Kidney (tissue), 22 donors: ENCODE measurements at places on chromosomes 12 and 14. TPM values are rescaled to one million over a fixed set of nuclear protein-coding genes. Genes with fewer than 3 reads are reported as not detected.

GRCh38 chr14:100747021-100747586 lies 20.4 kb downstream of the DLK1 start:
- peak; percentile 48 for DNase-seq

- peak; percentile 65 for DNase-seq
Observed at GRCh38 chr14:68255693-68256178, 436.2 kb downstream of the RAD51B start.

Gene NTF3
- 3.5 TPM for total RNA-seq

- peak; percentile 96 for DNase-seq
Observed at GRCh38 chr12:13135371-13136178, 32.1 kb upstream of the GSG1 start.

- DNase-seq: no peak
Observed at GRCh38 chr12:27618836-27619235, 77.4 kb upstream of the REP15 start.

- no peak for DNase-seq
Observed at GRCh38 chr12:52618866-52619265, 507 bp upstream of the KRT73 start.

Gene PLEKHG7
- 1.5 TPM for total RNA-seq

Gene KRT75
- total RNA-seq: not detected

Gene INHBC
- not detected for total RNA-seq

Gene KRT77
- total RNA-seq: not detected

Gene IGF1
- 7.2 TPM for total RNA-seq

GRCh38 chr12:132375747-132376463 lies 46.5 kb upstream of the GALNT9 start:
- no peak for DNase-seq

GRCh38 chr12:27105746-27106536 lies 23.6 kb upstream of the C12orf71 start:
- DNase-seq: no peak

- no peak for DNase-seq
Observed at GRCh38 chr12:56728139-56728861, 3.2 kb upstream of the NACA start.

DNA sequence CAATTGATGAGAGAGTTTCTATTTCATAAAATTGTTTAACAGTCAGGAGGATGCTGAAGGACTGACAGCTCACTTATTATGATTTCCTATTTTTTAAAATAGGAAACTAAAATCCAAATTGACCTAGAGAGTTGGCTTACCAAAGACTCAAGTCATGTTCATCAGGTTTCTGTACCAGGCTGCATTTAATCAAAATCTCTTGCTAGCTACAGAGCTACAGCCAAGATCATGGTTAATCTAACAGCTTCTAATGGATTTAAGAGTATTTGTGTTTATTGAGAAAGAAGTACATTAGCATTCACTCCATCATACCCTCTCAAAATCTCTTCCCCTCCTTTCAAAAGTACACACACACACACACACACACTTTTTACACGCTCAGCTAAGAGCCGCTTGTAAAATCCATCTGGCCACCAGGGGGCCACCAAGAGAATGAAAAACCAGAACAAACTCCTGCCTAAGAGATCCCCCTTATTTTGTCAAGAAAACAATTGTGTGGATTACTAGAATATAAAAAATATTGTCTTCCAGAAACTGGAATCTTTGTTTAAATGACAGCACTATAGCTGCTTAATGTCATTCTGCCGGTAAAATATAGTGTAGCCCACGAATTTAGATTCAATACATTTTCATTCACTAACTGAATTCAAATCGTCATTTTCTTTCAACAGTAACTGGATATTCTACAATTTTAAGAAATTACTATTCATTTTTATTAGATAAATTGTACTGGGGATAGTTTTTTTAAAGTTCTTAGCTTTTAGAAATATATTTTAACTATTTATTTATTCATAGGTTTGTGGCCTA lies 334.0 kb downstream of the BTG1 start:
- peak; percentile 77 for DNase-seq

Gene PARPBP
- total RNA-seq: 2.8 TPM

GRCh38 chr14:63182968-63183367 lies 21.3 kb upstream of the RHOJ start:
- DNase-seq: no peak

DNA sequence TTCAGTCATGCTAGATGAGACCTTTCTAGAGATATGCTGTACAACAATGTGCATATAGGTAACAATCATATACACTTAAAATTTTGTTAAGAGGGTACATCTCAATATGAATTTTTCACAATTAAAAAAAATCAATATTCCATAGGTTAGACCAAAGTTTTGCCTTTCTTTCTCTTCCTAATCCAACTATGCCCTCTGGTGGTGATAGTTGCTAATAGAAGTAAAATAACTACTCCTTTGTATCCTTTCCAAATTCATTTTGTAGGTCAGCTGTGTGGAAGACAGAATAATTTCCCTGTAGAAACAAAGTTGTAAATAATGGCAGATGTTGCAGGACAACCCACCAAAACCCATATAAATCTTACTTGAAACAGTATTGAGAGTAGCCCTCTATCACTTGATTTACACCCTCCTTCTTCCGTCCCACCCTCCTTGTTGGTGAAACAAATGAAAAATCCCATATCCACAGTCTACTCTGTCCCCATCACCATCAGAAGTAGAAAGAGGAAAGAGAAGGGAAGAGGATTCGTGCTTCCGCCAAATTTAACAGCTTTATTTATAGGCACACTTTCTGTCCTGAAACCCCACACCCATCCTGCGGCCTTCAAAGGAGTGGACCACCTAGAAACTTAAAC lies 34.2 kb upstream of the KICS2 start:
- peak; percentile 74 for DNase-seq

DNA sequence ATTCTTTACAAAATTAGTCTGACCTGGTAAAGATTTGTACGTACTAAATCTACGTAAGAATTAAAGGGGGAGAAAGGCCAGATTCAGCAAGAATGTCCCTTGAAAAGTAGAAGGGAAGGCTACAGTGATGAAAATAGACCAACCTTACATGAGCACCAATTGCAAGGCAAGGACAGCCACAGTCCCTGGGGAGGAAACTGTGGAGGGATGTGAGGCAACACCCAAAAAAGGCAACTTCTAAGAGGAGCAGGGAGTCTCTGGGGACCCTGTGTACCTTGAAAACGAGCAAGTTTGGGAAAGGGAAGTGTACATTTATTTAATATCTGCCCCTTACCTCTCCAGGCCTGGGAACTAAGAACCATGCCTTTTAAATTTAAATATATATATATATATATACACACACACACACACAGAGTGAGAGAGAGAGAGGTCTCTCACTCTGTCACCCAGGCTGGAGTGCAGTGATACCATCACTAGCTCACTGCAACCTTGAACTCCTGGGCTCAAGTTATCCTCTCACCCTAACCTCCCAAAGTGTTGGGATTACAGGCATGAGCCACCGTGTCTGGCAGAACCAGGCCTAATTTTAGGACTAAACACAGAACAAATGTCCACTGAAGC lies 56.4 kb downstream of the TMCC3 start:
- no peak for DNase-seq

- peak; percentile 50 for DNase-seq
Observed at GRCh38 chr14:91327250-91327595, 82.7 kb upstream of the GPR68 start.

DNA sequence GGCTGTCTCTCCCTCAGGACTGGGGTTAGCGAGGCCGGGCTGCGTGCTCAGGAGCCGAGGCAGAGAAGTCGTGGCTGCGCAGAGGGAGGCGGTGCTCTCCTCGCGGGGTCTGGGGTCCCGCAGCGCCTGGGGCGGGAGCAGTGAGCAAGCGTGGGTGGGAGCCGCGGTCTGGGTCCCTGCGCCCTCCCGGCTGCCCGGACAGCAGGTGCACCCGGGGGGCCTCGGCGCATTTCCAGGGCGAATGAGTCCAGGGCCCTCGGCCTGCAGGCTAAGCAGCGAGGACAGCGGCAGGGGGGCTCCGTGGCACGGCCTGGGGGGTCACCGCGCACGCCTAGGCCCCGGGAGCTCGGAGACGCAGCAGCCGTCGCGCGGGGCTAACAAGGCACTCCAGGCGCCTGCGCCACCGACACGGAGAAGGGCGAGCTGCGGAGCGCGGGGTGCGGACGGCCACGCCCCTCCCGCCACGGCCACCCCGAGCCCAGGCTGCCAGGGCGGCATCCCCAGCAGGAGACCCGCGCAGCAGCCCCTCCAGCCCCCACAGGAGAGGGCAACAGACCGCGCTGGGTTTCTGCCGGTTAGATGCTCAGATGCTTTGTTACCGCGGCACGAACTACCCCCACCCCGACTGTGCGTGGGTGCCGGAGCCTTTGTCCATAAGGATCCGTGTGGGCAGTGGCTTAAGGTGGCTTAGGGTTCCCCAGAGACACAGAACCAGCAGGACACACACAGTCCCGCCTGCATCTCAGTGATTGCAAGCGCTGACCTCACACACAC lies 117.7 kb upstream of the C14orf180 start:
- DNase-seq: no peak

Gene DIO3
- 0.94 TPM for total RNA-seq

- DNase-seq: no peak
Observed at GRCh38 chr12:131117438-131118245, 163.9 kb downstream of the ADGRD1 start.

- DNase-seq: peak; percentile 20
Observed at GRCh38 chr14:34398024-34398423, 64.0 kb downstream of the SPTSSA start.

Gene TIGAR
- 11.8 TPM for total RNA-seq

- DNase-seq: no peak
Observed at GRCh38 chr12:11015775-11016430, 6.5 kb downstream of the TAS2R19 start.

Gene SETD3
- total RNA-seq: 85.6 TPM

Gene C14orf180
- 2.1 TPM for total RNA-seq

Gene TNS2
- total RNA-seq: 179 TPM

GRCh38 chr12:132921685-132922084 lies 34.3 kb upstream of the CHFR start:
- no peak for DNase-seq

DNA sequence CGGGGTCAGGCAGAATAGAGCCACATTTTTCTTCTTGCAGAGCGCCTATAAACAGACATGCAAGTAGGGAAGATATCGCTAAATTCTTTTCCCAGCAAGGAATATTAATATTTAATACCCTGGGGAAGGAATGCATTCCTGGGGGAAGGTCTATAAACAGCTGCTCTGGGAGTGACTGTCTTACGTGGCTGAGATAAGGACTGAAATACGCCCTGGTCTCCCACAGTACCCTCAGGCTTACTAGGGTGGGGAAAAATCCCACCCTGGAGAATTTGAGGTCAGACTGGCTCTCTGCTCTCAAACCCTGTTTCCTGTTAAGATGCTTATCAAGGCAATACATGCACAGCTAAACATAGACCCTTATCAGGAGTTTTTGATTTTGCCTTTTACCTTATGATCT lies 262.3 kb downstream of the CEP128 start:
- DNase-seq: no peak

- DNase-seq: no peak
Observed at GRCh38 chr14:34718750-34719304, 4.4 kb upstream of the CFL2 start.

Gene G2E3
- total RNA-seq: 20.5 TPM

GRCh38 chr12:30286345-30286926 lies 409.2 kb downstream of the IPO8 start:
- no peak for DNase-seq

DNA sequence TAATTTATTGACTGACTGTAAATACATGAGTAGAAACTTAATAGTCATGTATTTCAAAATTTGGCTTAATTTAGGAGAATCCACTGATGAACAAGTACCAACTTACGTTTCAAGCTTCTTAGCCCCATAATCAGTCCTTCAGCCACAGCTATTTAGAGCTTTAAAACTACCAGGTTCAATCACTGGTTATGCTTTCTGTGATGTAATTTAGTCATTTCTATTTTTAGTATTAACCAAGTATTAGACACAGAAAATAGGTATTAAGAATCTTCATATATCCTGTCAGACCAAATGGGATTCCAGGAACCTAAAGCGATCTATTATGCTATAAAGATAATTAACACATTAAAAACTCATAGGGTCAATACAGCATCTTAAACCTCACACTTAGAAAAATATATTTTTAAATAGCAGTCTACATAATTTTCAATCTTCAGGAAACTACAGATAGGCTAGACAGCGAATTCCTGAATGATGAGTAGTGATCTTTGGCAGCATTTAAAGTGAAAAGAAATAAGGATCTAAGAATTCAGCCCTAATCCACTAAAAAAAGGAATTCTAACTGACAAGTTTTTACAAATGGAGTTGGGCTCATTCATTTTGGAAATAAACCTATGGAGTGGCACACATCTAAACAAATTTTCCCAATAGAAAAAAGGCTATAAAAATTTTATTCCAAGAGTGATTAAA lies 51.5 kb downstream of the ZC3H14 start:
- no peak for DNase-seq

DNA sequence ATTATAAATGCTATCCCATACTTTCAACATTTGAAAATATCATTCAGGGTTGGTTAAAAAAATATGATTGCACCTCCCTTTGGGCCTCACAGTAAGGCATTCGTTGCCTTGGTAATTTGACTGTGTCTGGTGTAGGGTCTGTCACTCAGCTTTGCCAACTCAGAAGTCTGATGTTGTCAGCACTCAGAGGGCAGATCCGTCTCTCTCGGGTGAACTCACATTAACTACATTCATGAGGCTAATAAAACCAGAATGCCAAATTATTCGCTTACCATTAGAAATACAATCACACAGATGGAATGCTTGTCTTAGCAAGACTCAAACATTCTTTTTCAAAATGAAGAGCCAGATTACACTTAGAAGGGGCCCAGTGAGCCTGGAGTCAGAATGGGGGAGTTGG lies 53.0 kb downstream of the NPAS3 start:
- no peak for DNase-seq

- no peak for DNase-seq
Observed at GRCh38 chr12:48192861-48193260, 9.4 kb downstream of the CCDC184 start.

DNA sequence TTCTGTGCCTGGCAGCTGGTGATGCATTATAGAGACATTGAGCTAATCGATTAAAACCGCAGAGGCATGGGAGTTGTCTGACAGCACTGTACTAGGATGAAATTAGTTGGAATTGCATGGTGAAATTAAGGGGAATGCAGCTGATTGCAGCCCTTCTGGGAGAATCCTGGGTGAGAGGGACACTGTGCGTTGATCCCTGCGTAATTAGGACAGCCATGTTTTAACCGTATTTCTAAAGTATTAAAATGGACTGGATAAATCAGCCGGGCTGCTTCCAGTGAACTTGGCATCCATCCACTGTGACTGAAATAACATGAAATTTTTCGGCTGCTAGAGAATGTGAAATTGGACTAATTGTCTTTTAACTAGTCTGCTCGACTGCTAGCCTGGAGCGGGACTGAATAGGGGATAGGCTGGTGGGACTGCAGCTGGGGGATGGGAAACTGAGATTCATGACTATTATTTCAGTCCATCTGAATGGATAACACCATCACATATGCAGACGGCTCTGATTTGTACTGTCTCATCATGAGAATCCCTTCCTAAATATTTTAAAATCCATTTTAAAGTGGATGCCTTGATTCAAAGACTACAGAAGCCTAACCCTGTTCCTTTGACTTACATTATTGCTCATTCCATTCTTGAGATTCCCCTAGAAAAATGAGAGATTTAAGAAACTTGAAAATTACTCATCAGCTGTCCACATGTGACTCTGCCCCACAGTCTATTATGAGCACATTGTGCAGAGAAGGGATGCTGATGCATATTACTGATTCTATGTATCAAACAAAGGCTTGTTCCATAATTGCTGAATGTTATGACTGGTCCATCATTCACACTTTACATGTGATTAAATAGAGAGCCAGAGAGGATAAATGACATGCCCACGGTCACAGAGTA lies 343.9 kb downstream of the NPAS3 start:
- no peak for DNase-seq
